ENCODE measurements at places on chromosomes 3 and 15.

- DNase-seq, result no peak
Measured at GRCh38 chr3:57900786-57901185, 107.4 kb upstream of the FLNB start.

GRCh38 chr3:182979103-182979673 is 1.1 kb downstream of the DCUN1D1 start:
- no peak for DNase-seq

GRCh38 chr3:12799525-12800440 is 3.3 kb downstream of the CAND2 start:
- DNase-seq, result no peak

DNA sequence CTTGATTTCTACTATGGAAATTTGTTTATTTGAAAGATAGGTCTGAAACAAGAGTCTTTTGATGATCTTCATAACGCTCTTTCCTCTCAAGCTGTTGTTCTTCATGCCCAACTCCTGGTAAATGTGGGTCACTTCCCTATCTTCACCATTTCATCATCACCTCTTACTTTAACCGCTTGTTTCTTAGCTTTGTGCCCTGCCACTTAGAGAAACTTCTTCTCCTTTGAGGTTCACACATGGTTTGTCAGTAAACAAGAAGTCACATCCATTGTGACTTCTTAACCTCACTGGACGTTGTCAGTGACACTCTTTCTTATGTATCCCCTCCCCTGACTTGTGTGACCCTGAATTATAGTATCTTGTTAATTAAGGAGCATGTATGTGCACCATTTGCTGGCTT is 16.9 kb upstream of the P2RY13 start:
- DNase-seq, result no peak

DNA sequence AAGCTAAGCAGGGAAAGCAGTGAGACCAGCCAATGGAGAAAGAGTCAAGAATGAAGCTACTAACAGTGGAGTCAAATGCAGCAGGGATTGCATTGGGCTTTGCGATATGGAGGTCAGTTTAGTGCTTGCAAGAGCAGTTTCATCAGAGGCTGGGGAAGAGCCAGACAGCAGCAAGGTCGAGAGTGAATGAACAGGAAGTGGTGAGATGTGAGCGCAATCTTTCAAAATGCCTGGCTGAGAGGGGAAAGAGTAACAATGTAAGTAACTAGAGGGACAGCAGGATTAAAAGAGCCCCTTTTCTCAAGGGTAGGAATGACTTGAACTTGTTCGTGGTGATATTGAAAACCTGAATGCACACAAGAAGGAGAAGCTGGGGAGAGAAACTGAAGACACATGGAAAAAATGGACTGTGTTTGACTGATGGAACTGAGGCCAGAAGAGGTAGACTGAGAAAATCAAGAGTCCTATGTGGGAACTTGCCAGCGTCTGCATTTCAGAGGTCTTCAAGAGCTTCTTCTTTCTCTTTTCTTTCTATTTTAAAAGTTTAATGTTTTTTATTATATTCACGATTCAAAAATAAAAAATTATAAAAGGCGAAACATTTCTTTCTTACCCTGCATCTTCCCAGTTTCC is 30.6 kb upstream of the GPR160 start:
- DNase-seq, result no peak

GRCh38 chr3:195900436-195901355 is 7.7 kb downstream of the TNK2 start:
- DNase-seq, result no peak

Data from iPS DF 6.9 (cell line).